ENCODE measurements at places on chromosomes 13 and 19.

DNA sequence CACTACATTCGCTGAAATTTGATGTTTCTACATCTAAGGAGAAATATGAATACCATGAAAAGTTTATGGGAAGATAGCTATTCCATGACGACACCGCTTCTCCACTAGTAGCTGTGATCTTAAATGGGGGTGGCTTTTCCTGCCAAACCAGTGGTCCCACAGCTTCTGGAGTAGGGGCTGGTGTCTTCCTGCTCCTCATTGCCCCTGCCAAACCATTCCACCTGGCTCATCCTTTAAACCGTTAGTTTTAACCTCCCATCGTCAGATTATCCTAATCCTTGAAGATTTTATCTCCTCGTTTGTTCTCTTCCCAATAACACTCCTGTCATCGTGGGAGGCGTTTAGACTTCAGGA is 568 bp upstream of the ZNF230 start:
- DNase-seq: no peak

GRCh38 chr13:89930861-89931260 is 1416.6 kb upstream of the MIR17HG start:
- DNase-seq: no peak

GRCh38 chr13:77724092-77724491 is 26.6 kb downstream of the SLAIN1 start:
- no peak for DNase-seq

- DNase-seq: no peak
Observed at GRCh38 chr13:98285852-98286594, 109.0 kb upstream of the RNF113B start.

DNA sequence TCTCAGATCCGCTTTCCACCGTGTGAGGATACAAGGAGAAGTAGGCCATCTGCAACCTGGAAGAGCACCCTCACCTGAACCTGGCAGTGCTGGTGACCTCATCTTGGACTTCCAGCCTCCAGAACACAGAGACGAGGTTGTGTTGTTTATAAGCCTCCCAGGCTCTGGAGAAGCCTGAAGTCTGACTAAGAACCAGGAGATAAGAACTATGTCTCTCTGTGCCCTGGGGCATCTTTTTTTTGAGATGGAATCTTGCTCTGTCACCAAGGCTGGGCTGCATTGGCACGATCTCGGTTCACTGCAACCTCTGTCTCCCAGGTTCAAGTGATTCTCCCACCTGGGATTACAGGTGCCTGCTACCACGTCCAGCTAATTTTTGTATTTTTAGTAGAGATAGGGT is 14.5 kb downstream of the FCGBP start:
- no peak for DNase-seq

GRCh38 chr19:1575323-1576241 is 7.5 kb upstream of the MEX3D start:
- DNase-seq: no peak

DNA sequence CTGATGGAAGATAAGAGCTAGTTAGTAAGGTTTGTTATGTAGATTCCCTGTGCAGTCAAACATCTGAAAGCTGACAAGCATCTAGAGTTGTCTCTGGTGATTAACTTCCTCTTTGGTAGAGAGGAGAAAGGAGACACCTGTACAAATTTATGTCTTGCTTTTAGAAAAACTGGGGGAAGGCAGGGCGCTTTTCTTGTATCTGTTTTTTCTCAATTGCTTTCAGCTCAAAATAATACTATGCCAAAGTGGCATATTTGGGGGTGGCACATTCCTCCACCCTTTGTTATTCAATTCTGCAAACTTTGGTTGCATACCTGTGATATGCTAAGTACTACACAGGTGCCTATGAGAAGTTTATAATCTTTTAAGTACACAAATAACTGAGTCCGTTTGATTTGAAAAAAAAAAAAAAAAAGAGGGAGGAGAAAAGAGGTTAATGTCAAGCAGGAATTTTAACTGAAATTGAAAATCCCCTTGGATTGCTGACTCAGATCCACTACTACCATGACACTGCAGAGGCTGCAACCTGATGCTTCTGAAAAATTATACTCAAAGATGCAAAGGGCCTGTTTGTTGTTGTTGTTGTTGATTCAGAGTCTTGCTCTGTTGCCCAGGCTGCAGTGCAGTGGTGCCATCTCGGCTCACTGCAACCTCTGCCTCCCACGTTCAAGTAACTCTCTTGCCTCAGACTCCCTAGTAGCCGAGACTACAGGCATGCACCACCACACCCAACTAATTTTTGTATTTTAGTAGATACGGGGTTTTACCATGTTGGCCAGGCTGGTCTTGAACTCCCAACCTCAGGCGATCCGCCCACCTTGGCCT is 164.8 kb upstream of the NBEA start:
- no peak for DNase-seq

GRCh38 chr13:95221971-95222732 is 79.1 kb downstream of the ABCC4 start:
- DNase-seq: no peak

DNA sequence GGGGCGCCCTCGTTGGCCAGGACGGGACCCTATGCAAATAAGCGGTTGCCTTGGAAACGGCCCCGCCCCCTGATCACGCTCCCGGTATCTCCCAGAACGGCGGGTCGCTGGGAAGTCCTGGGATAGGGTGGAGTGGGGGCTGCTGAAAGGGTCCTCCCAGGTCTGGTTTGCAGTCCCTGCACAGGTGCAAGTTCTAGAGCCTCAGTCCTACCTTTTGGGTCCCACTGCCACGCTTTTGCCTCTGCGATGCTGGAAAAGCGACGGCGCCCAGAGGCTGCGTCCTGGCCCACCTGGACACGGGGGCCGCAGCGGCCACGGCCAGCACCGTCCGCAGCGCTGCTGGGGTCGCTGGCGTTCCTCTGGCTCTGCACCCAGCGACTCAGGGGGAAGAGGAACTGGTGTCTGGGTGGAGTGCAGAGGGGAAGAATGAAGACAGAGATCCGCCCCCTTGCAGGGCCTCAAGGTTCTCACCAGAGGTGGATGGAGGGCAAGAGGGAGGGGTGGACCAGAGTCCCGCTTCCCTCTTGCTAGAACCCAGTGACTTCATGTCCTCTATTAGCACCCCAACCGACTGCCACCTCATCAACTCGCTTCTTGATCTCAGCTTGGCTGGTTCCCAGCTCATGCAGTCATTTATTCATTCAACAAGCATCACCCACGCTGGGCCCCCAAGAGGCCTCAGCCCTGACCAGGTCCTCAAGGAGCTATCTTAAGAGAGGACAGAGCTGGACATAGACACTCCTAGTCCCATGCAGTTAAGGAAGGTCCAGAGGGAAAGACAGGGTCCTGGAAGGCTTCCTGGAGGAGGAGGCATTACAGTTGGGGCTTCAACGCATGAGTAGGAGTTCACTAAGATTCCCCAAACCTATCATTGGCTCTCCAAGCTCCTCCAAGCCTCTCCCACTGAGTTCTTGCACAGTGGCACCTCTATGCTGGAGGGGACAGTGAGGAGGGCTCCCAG is at the start of gene LRRC25:
TSS of gene LRRC25 (minus strand) at position 381 of the 961 bp plus-strand sequence. CDS start 659 bp downstream, outside the sequence.
- no peak for DNase-seq

DNA sequence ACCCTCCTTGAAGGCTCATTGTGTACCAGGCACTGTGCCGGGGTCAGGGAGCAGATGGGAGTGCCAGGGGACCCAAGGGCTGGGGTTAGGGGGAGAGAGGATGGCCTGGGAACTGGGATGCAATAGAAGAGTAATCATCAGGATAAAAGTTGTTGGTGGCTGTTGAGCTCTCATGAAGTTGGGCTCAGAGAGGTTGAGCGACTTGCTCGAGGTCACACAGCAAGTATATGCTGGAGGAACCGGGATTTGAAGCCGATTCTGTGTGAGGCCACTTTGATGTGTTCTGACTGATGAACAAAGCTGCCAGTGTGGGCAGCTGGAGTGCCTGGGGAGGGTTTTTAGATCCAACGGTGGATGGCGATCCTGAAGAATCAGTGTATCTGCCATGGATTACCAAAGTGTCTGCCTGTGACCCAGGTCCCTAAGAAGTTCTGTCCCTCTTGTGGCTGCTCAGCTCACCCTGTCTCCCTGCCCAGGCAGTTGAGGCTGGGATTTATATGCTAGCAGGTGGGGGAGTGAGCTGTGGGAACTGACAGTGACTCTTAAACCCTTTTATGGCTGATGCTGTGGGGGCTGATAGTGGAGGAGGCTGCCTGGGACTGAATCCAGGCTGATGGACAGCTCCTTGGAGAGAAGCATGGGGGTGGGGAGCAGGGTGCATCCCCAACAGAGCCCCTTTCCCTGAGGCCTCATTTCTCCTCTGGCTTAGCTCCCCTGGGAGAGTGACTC is 8.3 kb downstream of the ARHGEF18 start:
- no peak for DNase-seq

DNA sequence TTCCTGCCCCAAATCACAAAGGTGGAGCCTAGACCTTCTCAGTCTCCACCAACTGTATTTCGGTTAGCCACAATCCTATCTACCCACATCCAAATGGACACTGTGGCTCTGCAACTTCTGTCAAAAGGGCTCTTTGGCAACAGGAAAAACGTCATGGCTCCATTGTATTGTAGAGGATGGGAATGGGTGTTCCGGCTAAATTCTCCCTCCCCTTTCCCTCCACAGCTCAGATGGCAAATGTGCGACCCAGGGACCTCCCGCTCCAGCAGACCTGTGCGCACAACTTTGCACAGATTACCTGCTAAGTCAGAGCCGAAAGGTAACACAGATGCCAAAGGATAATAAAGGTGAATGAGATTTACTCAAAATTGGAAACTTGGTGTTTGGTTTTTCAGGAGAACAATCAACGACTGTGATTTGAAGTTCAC is 968 bp upstream of the KL start:
- no peak for DNase-seq

- no peak for DNase-seq
Observed at GRCh38 chr13:27942972-27943371, 23.2 kb downstream of the PDX1 start.

GRCh38 chr19:57633832-57634131 is 814 bp downstream of the ZNF211 start:
- DNase-seq: no peak

DNA sequence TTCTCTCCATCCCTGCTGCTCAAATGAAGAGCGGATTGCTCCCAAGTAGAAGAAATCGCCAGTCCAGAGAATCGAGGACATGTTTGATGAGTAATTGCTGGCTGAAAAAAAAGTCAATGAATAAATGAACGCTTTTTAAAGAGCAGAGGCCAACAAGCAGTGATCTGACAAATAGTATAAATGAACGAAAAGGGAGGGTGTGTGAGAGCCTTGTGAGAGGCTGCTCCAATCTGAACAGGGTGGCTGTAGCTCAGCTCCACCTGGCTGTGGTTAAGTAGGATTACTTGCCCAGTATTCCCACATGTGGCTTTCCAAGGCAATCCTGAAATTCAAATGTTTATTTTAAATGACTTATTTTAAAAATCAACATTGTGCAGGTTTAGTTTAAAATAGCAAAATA is 117.1 kb downstream of the TSHZ3 start:
- no peak for DNase-seq

Data from cortex of kidney (tissue), 1 donor.